ENCODE measurements at places on chromosomes 3 and 15. TPM values are rescaled to one million over a fixed set of nuclear protein-coding genes. Genes with fewer than 3 reads are reported as not detected.

The TMC3 gene
- not detected for total RNA-seq

The DUOXA1 gene
- total RNA-seq: not detected

The AADAC gene
- total RNA-seq: not detected

The C3orf80 gene
- total RNA-seq: 0.20 TPM

The COMMD2 gene
- total RNA-seq: 19.1 TPM
